Mesothelial cell of epicardium (in vitro differentiated cells): ENCODE measurements at places on chromosomes 1 and 21.

- DNase-seq = no peak
Measured at GRCh38 chr1:27521861-27522431, 32.0 kb upstream of the WASF2 start.

GRCh38 chr21:16775076-16775475 is 737.8 kb upstream of the CXADR start:
- DNase-seq = no peak

DNA sequence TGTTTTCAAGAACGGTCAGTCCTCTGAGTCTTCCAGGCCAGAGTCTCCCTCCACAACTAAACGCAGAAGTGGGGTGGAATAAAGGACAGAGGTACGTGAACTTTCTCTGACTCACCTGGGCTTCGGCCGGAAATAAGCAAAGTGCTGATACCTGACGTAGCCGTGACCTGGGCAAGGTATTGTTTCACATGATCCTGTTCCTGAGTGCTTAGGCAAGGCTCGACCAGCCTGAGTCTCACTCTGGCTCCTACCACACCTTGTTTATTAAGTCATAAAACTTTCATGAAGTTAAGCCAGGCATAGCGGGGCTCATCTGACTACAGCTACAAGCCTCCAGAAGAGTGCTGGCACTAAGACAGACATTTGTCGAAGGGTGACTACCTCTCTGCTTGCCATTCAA is 327.5 kb downstream of the SETD4 start:
- DNase-seq = no peak

DNA sequence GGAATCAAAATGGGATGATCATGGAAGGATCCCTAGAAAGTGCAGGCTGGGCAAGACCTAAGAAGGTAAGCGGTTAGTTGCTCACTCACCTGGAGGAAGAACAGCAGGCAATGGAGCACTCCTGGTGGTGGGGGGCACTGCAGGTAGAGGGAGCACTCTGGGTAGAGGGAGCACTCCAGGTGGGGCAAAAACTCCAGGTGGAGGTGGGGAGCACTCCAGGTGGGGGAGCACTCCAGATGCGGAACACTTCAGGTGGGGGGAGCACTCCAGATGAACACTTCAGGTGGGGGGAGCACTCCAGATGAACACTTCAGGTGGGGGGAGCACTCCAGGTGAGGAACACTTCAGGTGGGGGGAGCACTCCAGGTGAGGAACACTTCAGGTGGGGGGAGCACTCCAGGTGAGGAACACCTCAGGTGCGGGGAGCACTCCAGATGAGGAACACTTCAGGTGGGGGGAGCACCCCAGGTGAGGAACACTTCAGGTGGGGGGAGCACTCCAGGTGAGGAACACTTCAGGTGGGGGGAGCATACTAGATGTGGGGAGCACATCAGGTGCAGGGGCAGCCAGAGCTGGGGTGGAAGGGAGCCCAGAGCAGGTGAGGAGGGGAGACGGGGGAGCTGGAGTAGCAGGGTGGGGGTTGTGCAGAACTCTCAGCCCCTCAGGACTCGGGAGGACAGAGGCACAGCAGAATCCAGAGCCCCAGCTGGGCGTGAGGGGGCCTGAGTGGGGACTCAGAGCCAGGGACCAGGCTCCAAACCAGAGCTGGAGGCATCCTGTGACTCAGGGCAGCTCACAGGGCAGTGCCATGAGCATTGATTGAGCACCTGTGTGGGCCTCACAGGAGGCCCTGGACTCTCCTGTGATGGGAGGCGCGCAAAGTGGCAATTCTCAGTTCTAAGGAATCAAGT is 37.7 kb upstream of the COL6A1 start:
- DNase-seq = no peak

DNA sequence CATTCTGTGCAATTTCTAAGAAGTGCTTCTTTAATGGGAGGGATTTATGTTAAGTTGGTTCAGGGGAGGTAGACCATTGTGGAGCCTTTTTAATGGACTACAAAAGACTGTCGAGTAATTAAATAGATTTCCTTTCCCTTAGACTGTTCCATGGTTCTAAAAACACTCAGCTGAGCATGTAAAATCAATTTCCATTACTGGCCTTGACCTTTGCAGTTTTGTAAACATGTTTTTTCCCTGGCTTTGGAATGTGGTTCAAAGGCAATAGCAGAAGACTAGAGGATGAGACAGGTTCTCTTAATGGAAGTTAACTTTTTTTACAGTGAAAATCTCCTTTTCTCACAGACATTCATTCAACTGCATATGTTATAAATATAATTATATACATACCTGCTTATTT is 37.6 kb upstream of the BTG3 start:
- no peak for DNase-seq

GRCh38 chr1:229298420-229298819 is 27.5 kb downstream of the RAB4A start:
- DNase-seq = no peak

- DNase-seq = no peak
Measured at GRCh38 chr1:211938561-211938997, 96.8 kb downstream of the INTS7 start.

GRCh38 chr21:45540601-45540970 is 1.7 kb downstream of the SLC19A1 start:
- DNase-seq = peak; percentile 13

GRCh38 chr1:207418351-207418750 is 35.8 kb upstream of the CR2 start:
- no peak for DNase-seq

DNA sequence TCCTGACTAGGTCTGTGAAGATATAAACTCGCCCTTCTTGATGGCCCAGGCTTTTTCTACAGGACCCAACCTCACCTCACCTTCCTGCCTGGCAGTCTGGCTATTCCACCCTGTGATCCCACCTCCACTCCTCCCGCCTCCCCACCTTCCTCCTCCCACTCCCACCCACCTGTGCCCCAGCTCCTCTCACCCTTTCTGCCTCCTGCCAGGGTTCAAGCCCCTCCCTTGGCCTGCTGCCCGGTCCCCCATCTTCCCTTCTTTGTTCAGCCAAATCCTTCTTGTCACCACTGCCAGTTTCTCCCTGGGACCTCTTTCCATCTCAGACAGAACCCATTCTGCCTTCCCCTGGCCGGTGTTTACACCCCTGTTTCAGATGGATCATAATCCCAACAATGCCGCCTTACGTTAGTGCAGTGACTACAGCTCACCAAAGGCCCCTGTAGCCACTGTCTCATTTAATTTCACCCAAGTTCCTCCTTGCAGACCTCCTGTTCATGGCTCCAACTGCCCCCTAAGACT is 127.5 kb upstream of the EDN2 start:
- no peak for DNase-seq

DNA sequence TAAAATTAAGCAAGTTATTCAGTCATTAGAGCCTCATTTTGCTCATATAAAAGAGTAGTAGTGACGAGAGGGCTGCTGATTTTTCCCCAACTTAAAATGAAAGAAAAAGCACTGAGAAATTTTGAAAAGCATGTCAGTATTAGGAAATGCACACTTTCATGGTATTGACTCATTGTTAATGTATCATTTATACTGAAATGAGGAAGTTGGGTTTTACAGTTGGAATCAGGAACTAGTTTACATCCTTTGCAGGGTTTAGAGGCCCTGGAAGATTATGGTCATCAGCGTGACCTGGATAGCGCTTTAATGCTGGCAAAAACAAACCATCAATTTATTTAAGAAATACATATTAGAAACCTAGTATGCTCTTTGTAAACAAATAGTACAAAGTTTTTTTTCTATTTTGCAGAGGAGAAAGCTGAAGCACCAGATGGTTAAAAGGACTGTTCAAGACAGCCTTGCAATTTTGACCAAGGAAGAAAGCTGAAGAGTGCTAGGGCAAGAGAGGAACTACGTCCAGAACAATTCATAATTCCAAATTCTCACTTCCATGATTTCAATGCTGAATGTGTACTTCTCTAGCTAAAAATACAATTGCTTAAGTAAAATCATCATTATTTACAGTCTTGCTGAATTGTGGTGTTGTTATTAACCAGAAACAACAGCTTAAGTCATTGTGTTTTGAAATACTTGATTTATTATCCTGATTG is 94.8 kb upstream of the SGIP1 start:
- no peak for DNase-seq

- no peak for DNase-seq
Measured at GRCh38 chr21:45590246-45590725, 48.0 kb upstream of the SLC19A1 start.

- DNase-seq = no peak
Measured at GRCh38 chr1:66418021-66418420, 115.9 kb upstream of the SGIP1 start.

DNA sequence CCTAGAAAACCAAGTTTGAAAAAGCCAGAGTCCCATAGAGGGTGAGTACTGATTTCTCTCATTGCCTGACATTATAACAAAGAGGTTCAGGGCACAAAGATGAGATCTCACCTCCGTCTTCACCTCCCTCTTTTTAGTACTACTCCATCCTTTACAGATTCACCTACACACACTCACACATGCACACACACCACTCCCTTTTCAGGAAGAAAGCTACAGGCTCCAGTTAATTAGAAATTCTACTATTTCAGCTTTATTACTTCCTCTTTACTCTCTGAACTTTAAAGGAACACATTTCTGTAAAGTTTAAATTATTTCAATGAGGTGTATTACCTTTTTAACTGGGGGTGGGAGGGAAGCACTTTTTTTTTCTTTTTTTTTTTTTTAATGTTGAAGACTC is 59.6 kb upstream of the PRDX6 start:
- no peak for DNase-seq

DNA sequence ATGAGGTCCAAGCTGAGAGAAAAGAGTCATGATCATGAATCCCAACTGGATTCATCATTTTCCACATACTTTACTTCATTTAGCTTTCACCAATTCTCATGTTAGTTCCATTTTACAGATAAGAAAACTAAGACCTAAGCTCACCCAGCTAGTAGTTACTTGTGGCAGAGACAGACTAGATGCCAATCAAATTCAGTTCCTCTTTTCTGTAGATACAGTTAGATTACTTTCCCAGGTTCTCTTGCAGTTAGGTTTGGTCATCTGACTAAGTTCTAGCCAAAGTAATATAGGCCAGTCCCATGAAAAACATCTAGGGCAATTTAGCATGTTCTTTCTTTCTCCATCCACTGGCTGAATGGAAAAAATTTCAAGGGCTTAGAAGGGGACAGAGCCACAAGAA is 8.9 kb upstream of the KCND3 start:
- DNase-seq = no peak
